ENCODE measurements at places on chromosomes 6 and 20.
A peak's percentile ranks its signal among the peaks of the same experiment; 100 is the strongest.

GRCh38 chr6:20680697-20681165, 146.5 kb downstream of the CDKAL1 start:
- DNase-seq = no peak

- DNase-seq = peak; percentile 65
These were observed 11.8 kb upstream of the GSTA1 start for GRCh38 chr6:52815167-52816092.

GRCh38 chr20:3407771-3408637, 535 bp upstream of the DNAAF9 start:
- DNase-seq = peak; percentile 86

DNA sequence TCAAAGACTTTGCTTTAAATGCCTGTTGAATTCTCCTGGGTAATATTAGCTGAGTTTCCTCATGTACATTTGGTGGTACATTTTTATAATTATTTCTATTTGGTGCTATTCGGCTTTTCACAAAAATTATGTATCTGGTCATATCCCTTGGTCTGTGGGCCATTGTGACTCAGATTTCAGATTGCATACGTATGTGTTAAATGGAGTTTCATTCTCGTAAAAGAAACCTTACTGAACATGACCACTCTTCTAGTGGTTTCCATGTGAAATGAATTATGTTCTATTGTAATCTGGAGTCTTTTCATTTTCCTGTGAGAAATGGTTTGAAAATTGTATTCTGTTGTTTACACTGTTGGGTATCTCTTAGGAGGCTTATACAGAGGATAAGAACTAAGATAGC, 386.2 kb upstream of the FLRT3 start:
- no peak for DNase-seq

DNA sequence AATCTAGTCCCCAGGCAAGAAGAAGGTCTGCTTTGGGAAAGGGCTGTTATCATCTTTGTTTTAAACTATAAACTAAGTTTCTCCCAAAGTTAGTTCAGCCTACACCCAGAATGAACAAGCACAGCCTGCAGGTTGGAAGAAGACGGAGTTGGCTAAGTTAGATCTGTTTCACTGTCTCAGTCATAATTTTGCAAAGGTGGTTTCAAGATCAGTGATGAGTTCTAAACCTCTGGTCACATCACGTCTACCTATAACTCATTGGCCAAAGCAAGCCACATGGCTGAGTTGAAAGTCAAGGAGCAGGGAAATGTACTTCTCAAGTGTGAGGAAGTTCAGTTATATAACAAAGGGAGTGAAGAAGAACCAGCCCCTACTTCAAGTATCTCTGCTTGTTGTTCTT, 50.5 kb upstream of the ECI2 start:
- DNase-seq = no peak

GRCh38 chr6:6392214-6393068, 72.0 kb upstream of the F13A1 start:
- peak; percentile 56 for DNase-seq

GRCh38 chr20:9298906-9299305, 215.5 kb upstream of the LAMP5 start:
- DNase-seq = no peak

- no peak for DNase-seq
These were observed 638 bp downstream of the BLCAP start for GRCh38 chr20:37526839-37527637.

GRCh38 chr20:25025091-25025861, 32.7 kb downstream of the ACSS1 start:
- DNase-seq = no peak

DNA sequence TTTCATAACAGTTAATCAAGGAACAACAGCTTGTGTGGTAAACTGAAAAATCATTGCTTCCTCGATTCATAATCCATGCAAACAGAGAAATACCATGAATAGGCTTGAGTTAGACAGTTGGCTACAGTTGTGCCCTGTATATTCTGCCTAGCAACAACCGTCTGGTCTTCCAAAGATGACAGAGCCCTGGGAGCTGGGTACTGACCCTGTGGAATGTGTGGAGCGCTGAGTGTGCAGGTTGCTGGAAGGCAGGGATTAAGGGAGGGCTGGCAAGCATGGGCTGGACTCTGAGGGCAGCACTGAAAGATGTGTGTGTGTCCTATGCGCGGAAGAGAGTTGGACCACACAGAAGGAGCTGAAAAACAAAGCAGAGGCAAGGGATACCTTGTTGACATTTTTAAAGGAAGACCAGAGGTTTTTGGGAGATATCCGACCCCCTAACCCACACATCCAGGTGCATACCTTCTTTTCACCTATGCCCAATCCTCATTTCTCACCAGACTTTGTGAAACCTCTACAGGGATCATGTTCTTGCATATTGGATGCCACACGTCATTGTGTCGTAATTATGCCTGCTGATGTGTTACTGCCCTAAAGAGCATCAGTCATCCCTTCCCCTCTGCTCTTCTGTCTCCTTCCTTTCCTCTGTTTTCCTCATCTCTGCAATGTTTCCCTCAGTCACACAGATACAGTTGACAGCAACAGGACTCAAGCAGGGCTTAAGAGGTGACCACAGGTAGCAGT, 58.2 kb upstream of the VGLL2 start:
- DNase-seq = no peak

GRCh38 chr6:84554706-84555105, 209.7 kb downstream of the TBX18 start:
- no peak for DNase-seq

DNA sequence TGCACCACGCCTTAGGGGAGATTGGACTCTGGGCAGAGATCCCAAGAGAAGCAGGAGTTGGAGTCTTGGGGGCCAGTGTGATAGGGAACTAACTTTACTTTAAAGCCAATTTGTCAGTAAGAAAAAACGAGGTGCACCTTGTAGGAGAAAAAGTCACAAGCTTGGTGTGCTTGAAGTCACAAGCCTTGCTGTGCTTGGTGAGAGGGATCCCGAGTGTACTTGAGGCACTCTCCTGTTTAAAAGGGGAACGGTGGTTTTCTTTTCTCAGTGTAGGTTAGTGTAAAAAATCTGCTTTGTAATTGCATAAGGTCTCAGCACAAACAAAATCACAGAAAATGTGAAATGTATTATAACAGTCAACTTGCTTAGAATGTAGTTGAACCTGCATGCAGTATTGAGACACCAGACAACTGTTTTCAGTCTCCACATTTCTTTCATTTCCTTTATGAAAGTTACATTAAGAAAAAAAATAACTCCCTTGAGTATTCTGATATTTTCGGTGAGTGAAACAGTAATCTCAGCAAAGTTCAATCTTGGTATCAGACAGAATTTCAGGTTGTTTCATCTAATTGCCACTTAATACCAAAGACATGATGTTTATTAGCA, 111.1 kb upstream of the DUSP22 start:
- peak; percentile 65 for DNase-seq

GRCh38 chr20:5504061-5504739, 187.4 kb upstream of the PROKR2 start:
- DNase-seq = peak; percentile 54
